Fibroblast of skin of left quadriceps (primary cell): ENCODE measurements at places on chromosomes 5 and 9.

DNA sequence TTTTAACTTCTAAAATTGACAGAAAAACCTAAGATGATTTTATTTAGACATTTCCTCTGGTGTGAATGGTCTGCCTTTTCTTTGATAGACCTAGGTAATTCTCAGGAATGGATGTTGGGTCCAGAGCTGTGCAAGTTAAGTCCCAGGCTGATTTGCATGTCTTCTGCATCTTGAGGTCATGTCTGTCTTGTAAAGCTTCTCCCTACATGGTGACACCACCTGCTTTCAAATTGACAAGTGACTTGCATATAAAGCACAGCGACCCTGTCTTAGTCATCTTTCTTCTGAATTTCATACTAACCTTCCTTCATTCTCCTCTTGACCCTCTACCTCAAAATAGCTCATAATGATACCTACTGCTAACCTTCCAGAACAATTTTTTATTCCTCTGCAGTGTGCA lies 29.2 kb downstream of the OSTF1 start:
- no peak for DNase-seq

GRCh38 chr9:128244091-128244836 lies 31.5 kb downstream of the GOLGA2 start:
- DNase-seq = no peak

DNA sequence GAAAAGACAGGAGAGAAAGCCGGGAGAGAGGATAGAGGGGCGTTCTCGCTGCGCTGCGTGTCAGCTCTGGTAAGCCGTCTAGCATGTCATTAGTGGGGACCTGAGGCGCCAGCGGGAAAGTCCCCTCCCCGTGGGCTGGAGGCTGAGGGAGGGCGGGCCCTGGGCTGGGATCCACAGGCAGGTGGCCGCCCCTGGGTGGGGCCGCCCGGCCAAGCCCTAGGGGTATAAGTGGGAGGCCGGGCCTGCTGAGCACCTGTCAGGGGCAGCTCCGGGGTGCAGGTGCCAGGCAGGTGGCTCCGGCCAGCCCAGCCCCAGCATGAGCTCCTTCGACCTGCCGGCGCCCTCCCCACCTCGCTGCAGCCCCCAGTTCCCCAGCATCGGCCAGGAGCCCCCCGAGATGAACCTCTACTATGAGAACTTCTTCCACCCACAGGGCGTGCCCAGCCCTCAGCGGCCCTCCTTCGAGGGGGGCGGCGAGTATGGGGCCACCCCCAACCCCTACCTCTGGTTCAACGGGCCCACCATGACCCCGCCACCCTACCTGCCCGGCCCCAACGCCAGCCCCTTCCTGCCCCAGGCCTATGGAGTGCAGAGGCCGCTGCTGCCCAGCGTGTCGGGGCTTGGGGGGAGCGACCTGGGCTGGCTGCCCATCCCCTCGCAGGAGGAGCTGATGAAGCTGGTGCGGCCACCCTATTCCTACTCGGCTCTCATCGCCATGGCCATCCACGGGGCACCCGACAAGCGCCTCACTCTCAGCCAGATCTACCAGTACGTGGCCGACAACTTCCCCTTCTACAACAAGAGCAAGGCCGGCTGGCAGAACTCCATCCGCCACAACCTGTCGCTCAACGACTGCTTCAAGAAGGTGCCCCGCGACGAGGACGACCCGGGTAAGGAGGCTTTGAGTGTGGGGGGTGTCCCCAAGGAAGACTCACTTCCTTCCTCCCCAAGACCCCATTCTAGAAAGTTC lies at the start of gene FOXI1:
FOXI1 (plus strand) TSS at position 256 of the 970 bp plus-strand sequence; CDS start at position 317, 61 bp downstream.
- no peak for DNase-seq

GRCh38 chr5:119250946-119251901 lies 104.6 kb upstream of the TNFAIP8 start:
- no peak for DNase-seq
